Stimulated activated CD8-positive, alpha-beta memory T cell treated with anti-CD3 and anti-CD28 coated beads, Interleukin-15, amount 100 ng/mL, for 1 hour (primary cell): ENCODE measurements at places on chromosomes 6 and 20.

- no peak for DNase-seq
Measured at GRCh38 chr20:46154305-46154704, 36.2 kb downstream of the CD40 start.

- DNase-seq = no peak
Measured at GRCh38 chr20:896501-897025, 19.6 kb downstream of the ANGPT4 start.

DNA sequence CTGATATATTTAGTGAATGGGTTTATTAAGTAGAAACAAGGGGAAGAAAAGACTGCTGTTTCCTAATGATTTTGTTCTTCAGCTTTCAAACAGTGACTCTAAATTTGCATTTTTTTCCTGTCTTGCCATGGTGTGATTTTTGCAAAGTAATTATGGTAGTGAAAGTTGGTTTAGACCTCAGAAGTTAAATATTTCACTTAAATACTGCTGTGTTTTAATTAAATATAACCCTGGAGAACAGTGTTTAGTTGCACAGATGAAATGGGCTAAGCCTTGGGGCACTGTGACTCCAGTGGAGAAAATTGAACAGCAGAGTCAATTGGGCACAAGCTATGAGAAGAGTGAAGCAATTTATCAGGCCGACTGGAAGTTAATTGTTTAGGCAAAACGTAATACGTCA, 111.1 kb upstream of the MCHR2 start:
- no peak for DNase-seq

- no peak for DNase-seq
Measured at GRCh38 chr6:16413399-16413798, 175.0 kb downstream of the GMPR start.
